ENCODE measurements at places on chromosomes 5 and 9.
A peak's percentile ranks its signal among the peaks of the same experiment; 100 is the strongest.

DNA sequence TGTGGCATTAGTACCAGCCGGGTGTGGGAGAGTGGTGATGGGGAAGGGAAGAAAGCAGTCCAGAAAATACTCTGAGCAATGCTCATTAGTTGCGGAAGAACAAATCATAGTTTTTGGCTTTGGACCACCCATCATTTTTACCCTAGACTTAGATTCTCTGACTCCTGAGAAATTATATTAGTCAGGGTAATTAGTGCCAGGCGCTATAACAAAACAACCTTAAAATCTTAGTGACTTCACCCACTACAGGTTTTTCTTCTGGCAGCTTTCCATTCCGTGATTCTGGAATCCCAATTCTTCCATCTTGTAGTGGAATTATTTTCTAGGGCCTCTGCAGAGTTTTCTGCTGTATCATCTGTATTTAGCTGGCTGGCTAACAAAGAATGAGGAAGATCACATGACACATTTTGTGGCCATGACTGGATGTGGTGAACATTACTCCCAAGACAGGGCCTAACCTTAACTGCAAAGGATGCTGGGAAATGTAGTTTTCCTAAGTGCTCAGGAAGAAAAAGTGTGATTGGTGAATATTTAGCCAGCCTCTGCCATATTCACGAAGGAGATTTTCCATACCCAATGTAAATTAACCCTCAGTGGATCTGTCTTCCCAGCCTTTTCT is 373.0 kb upstream of the MEF2C start:
- DNase-seq = no peak

DNA sequence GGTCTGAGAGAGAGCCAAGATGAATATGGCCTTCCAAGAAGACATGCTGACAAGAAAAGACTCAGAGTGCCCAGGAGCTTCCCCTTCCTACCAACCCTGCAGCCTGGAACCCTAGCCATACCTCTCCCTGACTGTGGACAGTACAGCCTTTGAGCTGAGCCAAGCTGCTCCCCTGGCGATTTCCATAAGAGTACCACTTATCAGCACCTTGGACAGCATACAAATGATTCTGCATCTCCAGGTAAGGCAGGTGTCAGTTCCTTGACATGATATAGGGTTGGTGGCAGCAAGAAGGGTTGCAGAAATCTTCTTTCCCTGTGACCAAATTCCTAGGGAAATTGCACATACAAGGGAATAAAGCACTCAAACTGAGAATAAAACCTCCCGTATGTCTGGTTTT is 58.3 kb downstream of the MFAP3 start:
- no peak for DNase-seq

- no peak for DNase-seq
Measured at GRCh38 chr9:75231167-75231566, 142.9 kb downstream of the OSTF1 start.

DNA sequence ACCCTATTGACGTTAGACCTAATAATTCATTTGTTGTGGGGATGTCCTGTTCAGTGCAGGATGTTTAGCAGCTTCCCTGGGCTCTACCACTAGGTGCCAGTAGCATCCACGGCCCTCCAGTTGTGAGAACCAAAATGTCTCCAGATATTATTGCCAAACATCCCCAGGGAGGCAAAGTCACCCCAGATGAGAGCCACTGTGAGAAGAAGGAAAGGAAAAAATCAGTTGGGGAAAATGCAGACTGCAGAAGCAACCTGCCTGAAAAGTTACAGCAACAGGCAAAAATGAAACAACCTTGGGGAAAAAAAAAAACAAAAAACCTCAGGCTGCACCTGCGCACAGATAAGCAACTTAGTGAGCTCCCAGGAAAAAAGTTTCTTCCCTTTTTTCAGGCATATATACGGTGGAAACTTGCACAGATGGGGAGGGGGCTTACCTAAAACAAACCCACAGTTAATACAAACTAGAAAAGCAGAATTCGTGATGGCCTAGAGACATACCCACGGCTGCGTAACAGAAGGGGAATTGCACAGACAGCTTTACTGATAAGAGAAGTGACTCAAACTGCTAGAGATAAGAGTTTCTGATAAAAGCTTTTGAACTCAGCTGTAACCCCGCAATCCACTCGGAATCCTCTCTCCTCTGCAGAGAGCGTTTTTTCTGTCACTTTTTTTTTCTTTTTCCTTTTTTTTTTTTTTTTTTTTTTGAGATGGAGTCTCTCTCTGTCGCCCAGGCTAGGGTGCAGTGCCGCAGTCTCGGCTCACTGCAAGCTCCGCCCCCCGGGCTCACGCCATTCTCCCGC is 29.8 kb upstream of the FBP1 start:
- peak; percentile 54 for DNase-seq

GRCh38 chr9:63859475-63860215 is 1425.4 kb downstream of the FOXD4L5 start:
- no peak for DNase-seq

GRCh38 chr5:125652761-125653160 is 770.4 kb upstream of the GRAMD2B start:
- no peak for DNase-seq

GRCh38 chr9:93155716-93156474 is 21.8 kb upstream of the NINJ1 start:
- DNase-seq = no peak

- DNase-seq = no peak
Measured at GRCh38 chr5:113771483-113771882, 258.0 kb downstream of the YTHDC2 start.

- DNase-seq = peak; percentile 82
Measured at GRCh38 chr9:115013998-115014397, 83.6 kb upstream of the TNFSF8 start.

GRCh38 chr5:160042671-160043070 is 33.7 kb downstream of the TTC1 start:
- DNase-seq = no peak

- DNase-seq = no peak
Measured at GRCh38 chr5:38532165-38532669, 24.2 kb downstream of the LIFR start.

DNA sequence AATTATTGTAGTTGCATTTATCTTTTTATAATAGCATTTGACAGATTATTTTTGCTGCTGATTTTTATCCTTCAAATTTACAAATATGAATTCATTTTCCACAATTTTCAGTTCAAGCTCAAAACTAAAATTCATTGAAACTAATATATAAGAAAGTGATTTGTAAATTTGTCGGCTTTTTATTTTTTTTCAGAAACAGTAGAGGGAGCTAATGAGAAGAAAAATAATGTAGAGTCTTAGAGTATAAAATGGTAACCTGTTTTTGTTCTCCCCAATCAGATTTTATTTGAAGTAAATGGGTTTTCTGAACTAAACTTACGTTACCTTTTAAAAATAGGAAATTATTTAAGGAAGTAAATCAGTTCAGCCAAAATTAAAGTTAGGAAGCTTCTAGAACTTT is 19.2 kb downstream of the PRRC1 start:
- DNase-seq = no peak

DNA sequence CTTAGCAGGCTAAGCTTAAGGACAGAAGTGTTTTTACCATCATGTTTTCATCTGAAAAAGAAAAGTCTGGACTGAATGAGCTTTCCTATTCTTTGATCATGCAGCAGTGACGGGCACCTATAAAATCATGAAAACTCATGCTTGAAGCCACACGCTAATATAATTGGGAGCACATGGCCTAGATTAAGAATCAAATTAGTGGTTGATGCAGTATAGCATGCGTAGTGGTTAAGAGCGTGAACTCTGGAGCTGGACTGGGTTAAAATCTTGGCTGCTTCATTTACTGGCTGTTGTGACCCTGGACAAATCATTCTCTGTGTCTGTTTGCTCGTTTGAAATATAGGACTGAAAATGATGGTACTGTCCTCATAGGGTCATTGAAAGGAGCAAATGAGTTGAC is 49.9 kb upstream of the IL13 start:
- DNase-seq = no peak

DNA sequence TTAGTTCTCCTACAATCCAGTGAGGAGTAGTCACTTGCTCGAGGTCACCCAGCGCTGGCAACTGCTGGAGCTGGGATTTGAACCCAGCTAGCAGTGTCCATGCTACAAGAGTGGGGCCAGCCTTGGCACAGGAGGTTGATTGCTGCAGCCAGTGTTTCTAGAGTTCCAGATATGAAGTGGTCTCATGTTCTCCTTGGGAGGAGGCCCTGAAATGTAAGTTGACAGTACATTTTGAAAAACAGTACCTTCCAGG is 802 bp downstream of the CCDC107 start:
- DNase-seq = no peak

GRCh38 chr9:110189559-110190320 is 18.2 kb downstream of the C9orf152 start:
- DNase-seq = no peak

- no peak for DNase-seq
Measured at GRCh38 chr5:160486573-160486972, 64.9 kb downstream of the PTTG1 start.

DNA sequence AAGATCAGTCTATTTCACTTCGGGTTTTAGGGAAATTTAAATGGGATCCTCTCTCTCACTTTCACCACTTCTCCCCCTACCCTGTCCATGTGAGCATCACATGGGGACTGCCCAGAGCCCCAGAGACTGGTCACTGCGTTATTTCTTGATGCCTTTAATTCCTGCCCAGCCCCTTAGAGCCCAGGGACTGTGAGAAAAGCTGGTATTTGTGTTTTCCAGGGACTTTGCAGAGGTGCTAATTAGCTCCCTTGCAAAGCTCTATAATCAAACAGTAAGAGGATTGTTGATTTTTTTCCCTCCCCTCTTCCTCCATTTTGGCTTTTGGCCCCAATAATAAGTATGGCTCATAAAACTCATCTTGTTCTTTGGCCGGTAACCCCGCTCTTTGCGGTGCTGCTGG is 35.6 kb downstream of the NTRK2 start:
- no peak for DNase-seq

- DNase-seq = no peak
Measured at GRCh38 chr9:86836797-86837196, 110.5 kb downstream of the GAS1 start.

DNA sequence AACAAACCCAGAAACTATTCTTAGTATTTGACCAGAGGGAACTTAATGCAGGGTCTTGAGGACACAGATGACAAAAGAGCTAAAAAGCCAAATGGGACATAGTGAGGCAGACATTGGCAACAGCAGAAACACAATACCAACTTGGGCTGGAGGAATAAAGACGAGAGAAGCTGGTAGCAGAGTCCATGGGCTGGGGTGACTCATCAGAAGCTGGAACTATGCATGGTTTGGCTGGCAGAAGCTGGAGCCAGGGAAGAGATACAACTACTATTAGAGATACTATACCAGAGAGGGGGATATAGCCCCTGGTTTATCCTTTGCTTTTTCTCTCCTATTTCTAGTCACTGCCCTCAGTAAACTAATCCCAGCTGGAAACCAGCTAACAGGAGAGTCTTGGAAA is 29.2 kb upstream of the DPYSL3 start:
- DNase-seq = no peak

DNA sequence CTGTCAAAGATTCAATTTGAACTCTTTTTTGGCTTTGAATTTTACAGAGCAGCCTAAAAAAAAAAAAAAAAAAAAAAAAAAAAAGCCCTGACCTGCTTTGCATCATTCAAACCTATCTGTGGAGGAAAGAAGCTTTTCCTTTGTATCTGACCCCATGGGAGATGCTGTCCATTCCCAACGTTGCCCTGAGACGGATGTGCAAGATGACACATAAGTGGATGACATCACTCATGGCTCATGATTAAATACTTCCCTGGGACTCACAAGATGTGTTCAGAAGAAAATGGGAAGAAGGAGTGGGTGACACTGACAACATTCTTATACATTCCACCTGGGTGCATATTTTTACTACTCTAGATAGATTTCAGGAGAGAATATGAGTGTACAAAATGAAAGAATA is 245.7 kb upstream of the ELAVL2 start:
- no peak for DNase-seq

DNA sequence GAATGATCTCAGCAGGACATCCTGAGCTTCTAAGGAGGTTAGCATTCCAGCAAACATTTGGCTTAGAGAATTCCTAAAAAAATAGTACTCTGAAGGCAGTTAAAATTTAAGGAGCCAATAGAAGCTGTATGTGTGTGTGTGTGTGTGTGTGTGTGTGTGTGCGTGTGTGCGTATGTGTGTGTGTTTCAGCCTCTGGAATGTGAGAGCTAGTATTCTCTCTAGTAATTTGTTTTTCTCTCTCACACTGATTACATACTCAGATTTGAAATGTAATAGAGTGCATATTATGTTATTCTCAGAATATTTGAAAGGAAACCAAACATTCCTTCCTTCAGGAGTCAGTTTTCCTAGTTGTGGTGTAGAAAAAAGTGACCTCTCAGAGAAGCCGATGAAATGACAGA is 279.6 kb downstream of the TMEM38B start:
- DNase-seq = no peak

- DNase-seq = no peak
Measured at GRCh38 chr9:114897196-114897595, 33.2 kb downstream of the TNFSF8 start.

GRCh38 chr5:137414112-137414755 is 84.9 kb downstream of the SPOCK1 start:
- DNase-seq = no peak

DNA sequence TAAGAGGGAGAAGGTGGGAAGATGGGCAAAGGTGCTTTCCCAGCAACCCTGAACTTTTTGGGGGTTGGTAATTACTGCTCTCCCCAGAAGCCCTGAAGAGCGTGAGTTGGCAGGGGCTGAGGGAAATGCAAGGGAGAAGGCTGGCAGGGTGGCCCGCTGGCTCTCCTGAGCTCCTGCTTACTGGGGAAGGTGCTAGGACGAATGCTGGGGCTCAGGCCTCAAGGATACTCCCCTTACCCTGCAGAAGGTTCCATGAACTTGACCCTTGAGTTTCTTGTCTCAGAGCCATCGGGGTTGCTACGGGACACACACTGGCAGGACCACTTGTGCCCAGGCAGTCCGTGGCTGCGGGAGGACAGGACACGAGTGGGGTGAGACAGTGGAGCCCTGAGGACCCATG is 1.2 kb downstream of the FAM163B start:
- no peak for DNase-seq

- no peak for DNase-seq
Measured at GRCh38 chr5:37714756-37715155, 125.1 kb downstream of the GDNF start.

DNA sequence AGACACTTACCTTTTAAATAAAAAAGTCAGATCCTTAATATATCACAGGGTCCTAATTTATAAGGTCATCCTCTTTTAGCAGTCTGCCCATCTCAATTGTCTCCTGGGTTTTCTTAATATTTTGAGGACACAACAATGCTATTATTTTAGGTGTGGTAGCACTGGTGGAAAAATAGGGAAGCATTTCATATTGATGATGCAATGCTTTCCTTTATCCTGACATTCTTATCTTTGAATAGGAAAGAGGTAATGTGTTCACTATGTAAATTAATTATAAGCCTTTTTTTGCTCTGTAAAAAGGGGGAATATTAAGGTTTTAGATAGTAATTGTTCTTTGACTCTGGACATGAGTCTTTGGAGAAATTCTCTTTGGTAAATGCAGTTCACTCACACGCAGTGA is 164.7 kb downstream of the YTHDC2 start:
- DNase-seq = no peak

- DNase-seq = no peak
Measured at GRCh38 chr5:9784231-9784630, 154.1 kb upstream of the TAS2R1 start.

- no peak for DNase-seq
Measured at GRCh38 chr5:130992095-130992494, 173.0 kb downstream of the HINT1 start.

GRCh38 chr9:95506428-95506677 is 10.4 kb downstream of the PTCH1 start:
- no peak for DNase-seq

Measured in stimulated activated CD4-positive, alpha-beta T cell treated with anti-CD3 and anti-CD28 coated beads, Interleukin-1b, Interleukin-23, amount 100 ng/mL, for 48 hours (primary cell).